Germinal center (tissue), 1 donor: ENCODE measurements at places on chromosomes 16 and 17.

GRCh38 chr16:1103636-1103980, 7.6 kb upstream of the C1QTNF8 start:
- DNase-seq = no peak

GRCh38 chr16:22673421-22673831, 140.5 kb upstream of the HS3ST2 start:
- DNase-seq = no peak

GRCh38 chr17:61400066-61400716, 548 bp downstream of the TBX2 start:
- DNase-seq = no peak

- no peak for DNase-seq
Observed at GRCh38 chr16:14015948-14016347, 55.2 kb upstream of the MRTFB start.

DNA sequence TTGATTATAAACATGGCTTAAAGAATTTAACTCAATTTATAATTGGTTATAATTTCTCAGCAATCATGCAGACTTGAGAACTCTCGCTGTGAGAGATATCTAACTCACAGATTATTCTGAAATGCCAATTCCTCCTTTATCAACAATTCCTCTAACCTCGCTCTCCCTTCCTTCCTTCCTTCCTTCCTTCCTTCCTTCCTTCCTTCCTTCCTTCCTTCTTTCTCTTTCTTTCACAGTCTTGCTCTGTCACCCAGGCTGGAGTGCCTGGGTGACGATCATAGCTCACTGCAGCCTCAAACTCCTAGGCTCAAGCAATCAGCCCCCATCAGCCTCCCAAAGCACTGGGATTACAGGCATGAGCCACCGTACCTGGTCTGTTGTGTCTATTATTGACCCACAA, 42.4 kb downstream of the CHD9 start:
- DNase-seq = no peak

DNA sequence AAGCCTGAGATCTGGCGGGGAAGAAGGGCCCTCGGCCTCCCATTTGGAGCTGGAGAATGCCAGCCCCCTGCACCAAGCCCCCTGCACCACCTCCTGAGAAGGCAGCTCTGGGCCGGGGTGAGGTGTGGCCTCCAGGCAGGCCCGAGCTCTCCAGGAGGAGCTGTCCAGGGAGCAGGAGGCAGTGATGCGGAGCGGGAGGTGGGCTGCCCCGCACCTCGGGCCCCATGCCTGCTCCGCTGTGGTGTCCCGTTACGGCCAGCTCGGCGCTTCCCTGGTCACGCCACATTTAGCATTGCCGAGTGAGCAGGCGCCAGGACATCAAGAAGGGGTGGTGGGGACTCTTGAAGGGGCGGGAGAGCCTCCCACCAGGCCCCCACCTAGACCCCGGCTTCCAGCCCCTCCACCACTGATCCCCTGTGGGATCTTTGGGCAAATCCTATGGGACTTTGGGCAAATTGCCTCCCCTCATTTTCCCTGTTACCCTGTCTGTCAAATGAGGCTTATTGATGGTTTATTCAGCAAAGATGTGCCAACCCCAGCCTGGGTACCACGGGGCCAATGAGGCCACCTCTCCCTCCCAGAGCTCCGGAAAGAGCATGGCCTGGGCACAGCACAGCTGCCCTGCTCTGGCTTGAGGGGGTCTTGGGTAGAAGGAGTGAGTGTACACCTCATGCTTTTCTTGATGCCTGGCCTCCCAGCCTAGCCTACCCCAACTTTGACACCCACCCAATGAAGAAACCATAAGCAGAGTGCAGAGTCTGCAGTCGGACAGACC, 15.3 kb downstream of the FOXN1 start:
- DNase-seq = no peak

DNA sequence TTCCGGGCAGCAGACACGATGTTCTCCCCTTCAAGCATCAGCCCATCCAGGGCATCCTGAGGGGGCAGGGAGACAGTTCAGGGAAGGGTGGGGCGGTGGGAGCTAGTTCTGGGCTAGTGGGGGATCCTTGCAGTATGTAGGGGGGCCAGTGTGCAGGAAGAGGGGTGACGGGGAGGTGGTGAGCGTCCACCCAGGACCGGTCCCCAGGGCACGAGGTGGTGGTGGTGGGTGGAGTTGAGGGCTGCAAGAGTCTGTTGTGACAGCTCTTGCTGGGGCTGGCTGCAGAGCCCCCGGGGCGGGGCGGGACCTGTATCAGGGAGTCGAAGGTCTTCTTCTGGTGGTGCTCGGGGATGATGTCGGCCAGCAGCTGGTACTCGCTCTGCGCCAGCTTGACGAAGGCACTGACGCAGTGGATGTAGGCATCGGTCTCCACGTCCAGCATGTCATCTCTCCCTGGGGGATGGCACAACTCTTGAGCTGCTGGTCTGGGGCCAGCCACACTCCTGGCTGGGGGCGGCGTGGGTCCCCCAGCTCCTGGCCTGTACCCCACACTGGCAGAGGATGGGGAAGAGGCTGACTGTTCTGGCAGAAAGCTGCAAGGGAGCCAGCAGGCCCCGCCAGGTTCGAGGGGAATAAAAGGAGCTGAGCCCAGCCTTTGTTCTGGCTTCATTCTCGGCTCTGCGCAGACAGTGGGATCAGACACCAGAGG, 10.0 kb downstream of the ZACN start:
- DNase-seq = no peak

- DNase-seq = no peak
Observed at GRCh38 chr17:73043686-73044581, 48.6 kb downstream of the SLC39A11 start.

- no peak for DNase-seq
Observed at GRCh38 chr16:35298460-35299243, 1839.2 kb downstream of the TP53TG3F start.

DNA sequence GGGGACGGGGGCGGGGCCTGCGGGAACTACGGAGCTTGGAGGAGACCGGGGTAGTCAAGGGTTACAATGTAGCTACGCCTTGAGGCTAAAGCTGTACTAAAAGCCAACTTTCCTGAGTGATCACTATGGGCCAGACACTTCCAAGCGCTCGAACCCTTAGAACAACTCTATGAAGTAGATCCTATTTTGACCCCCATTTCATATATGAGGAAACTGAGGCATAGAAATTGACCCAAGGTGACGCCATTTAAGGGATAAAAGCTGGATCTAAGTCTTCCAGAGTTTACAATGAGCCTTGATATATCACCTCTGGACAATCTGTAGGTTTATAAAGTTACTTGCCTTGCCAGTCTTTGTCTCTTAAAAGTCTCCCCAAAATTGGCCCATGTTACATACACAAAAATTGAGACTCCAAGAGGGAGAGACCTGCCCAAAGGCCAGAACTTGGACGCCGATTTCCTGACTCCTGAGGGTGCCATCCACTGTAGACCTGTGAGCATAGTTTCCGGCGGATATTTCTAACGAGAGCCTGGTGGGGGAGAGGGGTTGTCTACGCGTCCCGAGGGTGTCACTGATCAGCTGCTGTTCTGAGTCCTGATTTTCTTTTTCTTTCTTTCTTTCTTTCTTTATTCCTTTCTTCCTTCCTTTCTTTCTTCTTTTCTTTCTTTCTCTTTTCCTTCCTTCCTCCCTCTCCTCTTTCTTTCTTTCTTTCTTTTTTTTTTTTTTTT, 555 bp upstream of the NCBP3 start:
- DNase-seq = no peak

GRCh38 chr17:11742886-11743285, 144.6 kb downstream of the DNAH9 start:
- DNase-seq = no peak

- DNase-seq = no peak
Observed at GRCh38 chr16:68972013-68972412, 128.7 kb downstream of the TANGO6 start.

GRCh38 chr17:2040219-2040827, 1.5 kb upstream of the OVCA2 start:
- no peak for DNase-seq

GRCh38 chr17:48755356-48755755, 26.8 kb upstream of the HOXB13 start:
- no peak for DNase-seq

DNA sequence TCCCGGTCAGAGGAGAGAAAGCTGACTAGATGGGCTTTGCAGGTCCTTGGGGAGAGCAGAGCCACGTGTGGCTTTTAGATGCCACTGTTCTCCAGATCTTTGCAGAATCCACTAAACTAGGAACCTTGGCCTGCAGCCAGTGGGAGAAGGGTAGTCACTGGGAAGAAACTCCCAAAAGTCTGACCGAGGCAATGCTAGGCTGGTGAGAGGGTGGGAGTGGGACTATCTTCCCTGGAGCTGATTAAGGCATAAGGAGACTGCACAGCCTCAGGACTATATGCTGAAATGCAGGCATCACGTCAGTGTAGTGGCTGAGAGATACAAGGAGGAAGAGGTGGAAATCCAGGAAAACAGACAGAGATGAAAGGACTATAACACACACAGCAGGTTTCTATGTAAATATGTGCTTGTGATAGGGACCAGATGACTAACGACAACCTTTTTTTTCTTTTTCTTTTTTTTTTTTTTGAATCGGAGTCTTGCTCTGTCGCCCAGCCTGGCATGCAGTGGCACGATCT, 2.2 kb upstream of the GSDMA start:
- no peak for DNase-seq

GRCh38 chr16:68447653-68448359, 502 bp downstream of the SMPD3 start:
- DNase-seq = no peak

DNA sequence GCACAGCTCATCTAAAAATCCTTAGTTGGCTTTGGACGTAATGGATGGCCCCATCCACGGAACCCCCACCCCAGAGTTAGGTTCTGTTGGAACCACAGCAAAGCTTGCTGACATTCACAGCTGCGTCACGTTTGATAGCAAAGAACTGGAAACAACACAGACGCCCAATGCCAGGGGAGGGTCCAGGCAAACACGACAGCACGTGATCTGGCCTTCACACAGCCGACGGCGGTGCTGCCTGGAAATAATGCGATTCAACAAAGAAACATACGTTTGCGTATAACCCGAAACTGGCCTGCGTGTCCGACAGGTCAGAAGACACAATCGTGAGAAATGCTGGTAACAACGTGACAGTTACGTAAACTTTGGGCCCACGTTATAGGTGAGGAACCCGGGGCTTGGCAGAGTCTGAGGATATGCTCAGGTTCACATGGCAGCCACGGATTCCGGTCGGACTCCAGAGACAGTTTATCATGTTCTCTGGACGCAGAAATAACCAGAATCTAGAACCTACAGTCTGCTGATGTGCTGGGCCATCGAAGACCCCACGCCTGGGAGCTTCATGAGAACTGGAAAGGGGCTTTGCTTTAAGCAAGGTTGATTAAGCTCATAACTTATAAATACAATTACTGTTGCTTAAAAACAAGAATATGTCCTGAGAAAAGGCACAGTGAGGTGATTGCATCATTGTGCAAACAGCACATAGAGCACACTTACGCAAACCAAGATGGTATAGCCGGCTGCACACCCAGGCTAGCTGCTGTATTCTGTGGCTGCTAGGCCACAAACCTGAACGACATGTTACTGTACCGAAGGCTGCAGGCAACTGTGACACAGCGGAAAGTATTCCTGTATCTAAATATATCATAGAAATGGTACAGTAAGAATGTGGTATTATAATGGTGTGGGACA, 70.4 kb downstream of the RPH3AL start:
- DNase-seq = no peak

GRCh38 chr16:86740298-86740697, 161.9 kb downstream of the FOXL1 start:
- no peak for DNase-seq

GRCh38 chr17:44930667-44931066, 15.4 kb upstream of the GFAP start:
- DNase-seq = no peak

DNA sequence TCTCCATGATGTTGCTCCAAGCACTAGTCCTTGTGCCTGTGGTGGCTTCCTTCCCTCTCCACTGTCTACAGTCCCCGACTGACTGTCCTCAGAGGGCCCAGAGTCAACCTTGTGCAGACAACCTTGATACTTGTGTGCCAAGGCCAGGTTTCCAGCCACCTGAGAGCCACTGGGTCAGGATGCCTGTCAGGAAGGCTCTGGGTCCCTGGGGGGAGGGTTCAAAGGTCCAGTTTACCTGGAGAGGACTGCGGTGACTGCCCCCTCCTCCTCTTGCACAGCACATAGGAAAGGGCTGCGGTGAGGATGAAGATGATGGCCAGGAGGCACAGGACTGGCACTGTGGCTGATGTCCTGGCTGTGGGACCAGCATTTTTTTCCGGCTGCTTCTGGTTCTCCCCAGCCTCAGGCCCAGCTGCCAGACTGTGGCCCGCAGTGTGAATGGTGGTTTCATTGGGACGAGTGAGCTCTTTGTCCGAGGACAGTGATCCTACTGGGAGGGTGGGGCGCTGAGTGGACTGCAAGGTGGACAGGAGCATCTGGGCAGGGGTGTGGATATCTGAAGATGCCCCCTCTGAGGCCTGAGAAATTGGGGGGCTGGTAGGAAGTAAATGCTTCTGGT, 3.7 kb downstream of the MED11 start:
- no peak for DNase-seq

- DNase-seq = no peak
Observed at GRCh38 chr17:5950878-5951277, 119.3 kb upstream of the WSCD1 start.

- DNase-seq = no peak
Observed at GRCh38 chr17:61309362-61310256, 90.0 kb upstream of the TBX2 start.

- no peak for DNase-seq
Observed at GRCh38 chr16:89643769-89644300, 13.7 kb downstream of the CHMP1A start.

DNA sequence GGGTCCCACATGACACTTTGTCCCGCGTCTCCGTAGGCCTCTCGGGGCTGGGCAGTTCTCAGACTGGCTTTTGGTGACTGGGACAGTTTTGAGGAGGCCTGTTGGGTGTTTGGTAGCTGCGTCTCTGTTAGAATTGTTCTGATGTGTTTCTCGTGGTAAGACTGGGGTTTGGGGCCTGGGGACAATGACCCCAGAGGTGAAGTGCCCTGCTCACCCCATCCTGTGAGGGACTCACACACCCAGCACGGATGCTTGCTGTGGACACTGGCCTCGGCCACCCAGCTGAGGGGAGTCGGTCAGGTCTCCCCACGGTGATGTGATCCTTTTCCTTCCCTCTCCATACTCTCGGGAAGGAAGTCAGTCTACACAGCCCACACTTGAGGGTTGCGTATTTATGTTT, 50.3 kb downstream of the METRNL start:
- no peak for DNase-seq

GRCh38 chr17:38735161-38735997, 5.2 kb downstream of the CISD3 start:
- DNase-seq = peak; percentile 87

GRCh38 chr16:66953462-66954096, 7.5 kb upstream of the CES3 start:
- DNase-seq = no peak

DNA sequence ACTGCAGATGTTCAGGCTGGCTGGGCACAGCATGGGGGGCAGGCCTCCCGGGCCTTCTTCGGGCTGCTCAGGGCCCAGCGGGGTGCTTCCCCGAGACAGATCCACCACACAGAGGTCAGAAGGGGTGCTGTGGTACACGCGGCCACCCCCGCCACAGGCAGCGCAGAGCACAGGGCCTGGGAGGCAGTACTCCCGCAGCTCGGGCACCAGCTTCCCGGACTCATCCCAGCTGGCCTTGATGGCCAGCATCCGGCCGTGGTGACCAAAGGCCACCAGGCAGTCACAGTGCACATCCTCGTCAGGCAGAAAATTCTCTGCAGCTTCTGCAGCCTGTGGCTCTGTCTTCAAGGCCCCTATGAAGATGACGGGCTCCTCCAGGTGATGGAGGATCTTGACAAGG, 1.9 kb downstream of the FAAP100 start:
- DNase-seq = no peak

- no peak for DNase-seq
Observed at GRCh38 chr16:31505483-31505882, 2.7 kb downstream of the RUSF1 start.

- no peak for DNase-seq
Observed at GRCh38 chr16:3492356-3492755, 2.9 kb downstream of the C16orf90 start.
